ENCODE measurements at places on chromosomes 11 and 22.

- no peak for DNase-seq
Observed at GRCh38 chr11:111172321-111172862, 73.1 kb upstream of the POU2AF2 start.

DNA sequence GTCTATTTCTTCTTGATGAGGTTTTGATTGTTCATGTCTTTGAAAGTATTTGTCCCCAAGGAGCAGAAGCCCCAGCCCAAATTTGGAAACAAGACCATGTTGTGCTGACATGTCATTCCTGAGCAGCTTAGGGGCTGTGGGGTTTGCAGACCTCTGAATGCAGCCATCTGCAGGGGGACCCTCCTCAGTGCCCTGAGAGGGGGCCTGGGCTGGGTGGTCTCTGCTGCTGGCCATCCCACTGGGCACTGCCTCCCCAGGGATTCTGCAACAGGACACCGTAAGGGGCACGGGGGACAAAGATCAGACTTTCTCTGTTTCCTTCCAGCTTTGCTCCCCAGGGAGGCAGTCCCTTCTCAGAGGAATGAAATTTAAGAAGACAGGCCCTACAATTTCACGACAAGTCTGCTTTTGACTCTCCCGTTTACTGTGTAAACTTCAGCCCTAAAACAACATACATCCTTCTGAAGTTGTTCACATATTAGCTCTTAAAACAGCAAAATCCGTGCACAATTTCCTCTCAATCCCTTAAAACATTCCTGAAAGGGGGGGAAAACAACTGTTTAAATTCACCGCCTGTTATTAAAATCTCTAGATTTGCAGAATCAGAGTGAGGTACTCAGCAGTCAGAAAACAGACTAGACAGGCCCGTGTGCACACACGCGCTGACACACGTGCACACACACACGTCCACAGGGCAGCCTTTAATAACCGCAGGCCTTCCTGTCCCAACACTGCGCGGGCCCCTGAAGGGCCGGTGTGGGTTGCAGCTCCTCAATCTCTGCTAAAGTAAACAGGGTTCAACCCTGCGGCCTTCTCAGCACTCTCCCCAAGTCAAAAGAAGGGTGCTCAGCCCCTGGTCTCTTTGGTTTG lies 109.8 kb downstream of the KCNQ1 start:
- no peak for DNase-seq

- no peak for DNase-seq
Observed at GRCh38 chr11:37040921-37041320, 442.9 kb upstream of the RAG2 start.

DNA sequence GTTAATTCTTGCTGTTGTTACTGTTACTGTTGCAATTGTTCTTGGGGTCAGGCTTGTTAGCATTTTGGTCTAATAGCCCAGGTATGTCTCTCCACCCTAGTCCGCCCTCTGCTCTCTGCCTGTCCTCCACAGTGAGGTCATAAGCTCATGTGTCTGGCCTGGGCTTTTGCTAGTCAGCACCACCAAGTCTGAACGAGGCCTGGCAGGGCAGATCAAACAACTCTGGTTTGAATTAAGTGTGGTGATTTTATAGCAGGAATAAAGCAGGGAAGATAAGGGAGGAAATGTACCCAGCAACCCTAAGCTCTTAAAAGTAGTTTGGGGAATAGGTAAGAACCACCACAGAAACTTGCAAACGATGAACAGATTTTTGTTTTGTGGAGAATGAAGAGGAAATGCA lies 98.7 kb downstream of the ABTB2 start:
- DNase-seq = no peak

DNA sequence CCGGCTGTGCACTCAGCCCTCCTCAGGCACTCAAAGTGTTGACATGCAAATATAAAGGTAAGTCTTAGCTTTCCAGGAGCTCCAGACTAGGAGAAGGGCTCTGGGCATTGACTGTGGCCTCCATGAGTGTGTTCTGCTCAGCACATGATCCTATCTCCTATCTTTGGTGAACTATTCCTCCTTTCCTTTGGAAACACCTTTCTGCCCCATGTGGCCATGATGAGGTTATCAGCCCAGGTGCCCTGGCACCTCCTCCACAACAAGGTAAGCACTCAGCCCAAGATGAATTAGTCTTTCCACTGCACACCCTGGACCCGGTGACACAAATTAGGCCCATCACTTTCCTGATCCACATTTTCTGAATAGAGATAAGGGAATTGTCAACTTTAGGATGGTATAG lies 37.9 kb upstream of the LMO1 start:
- no peak for DNase-seq

- DNase-seq = peak; percentile 16
Observed at GRCh38 chr22:35430897-35431322, 31.0 kb downstream of the MCM5 start.

DNA sequence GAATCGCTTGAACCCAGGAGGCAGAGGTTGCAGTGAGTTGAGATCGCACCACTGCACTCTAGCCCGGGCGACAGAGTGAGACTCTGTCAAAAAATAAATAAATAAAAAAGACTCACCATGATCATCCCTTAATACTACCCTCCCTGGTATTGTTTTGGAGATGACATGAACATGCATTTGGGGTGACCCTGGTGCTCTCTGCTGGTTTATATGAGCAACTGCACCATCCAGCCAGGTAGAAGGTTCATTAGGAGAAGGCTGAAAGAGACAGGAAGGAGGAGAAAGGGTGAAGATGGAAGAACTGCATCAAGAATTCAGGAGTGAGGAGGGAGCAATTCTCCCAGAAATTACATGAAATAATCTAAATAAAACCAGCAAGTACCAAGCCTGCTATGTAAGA lies 37.8 kb downstream of the SLC5A1 start:
- no peak for DNase-seq

GRCh38 chr11:121696931-121697670 lies 244.3 kb upstream of the SORL1-AS1 start:
- no peak for DNase-seq

- DNase-seq = no peak
Observed at GRCh38 chr11:96187822-96188221, 155.2 kb downstream of the MAML2 start.

GRCh38 chr11:27864091-27864491 lies 163.8 kb upstream of the BDNF start:
- DNase-seq = no peak

DNA sequence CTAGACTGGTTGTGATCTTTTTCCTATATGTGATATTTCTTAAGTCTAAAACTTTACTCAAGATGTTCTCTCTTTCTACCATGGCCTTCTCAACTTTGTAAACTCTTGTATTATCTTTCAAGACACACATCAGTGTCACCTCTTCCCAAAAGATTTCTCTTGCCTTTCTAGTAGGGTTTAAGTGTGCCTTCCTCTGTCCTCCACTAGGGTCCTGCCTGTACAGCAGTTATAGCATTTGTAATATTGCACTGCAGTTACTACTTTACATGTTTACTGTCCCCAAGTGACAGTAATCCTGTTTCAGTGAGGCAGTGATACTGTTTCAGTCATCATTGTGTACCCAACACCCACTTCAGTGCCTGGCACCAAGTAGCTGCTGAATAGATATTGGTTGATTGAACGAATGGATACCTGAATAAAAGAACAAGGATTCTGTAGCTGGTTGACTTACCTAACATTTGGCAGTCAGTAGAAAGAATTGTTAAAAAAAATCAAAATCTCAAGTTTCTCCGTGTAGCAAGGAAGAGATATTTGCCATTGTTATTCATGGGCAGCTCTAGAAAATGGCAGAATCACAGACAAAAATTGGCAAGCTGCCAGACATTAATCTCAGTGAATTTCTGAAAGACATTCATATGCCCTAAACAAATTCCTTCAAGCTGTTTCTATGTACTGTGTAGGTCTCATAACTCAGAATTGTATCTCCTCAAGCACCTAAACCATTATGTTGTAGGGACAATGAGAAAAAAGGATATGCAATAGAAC lies 79.4 kb downstream of the RBMXL2 start:
- DNase-seq = no peak

GRCh38 chr11:64340671-64341335 lies 799 bp downstream of the CCDC88B start:
- no peak for DNase-seq

DNA sequence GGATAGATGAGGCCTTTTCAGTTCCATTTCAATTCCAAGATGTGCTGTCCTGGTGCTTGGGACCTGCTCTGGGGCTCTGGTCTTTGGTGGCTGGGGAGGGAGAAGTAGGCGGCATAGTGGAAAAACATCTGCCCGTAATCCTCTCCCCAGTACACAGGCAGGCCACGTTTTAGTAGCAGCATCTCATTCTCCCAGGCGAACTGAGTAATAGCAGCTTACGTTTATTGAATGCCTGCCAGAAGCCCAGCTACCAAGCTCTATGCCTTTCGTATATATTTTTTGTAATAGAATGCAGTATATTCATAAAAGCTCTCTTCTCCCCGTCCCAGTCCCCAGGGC lies 11.4 kb downstream of the ACO2 start:
- no peak for DNase-seq

DNA sequence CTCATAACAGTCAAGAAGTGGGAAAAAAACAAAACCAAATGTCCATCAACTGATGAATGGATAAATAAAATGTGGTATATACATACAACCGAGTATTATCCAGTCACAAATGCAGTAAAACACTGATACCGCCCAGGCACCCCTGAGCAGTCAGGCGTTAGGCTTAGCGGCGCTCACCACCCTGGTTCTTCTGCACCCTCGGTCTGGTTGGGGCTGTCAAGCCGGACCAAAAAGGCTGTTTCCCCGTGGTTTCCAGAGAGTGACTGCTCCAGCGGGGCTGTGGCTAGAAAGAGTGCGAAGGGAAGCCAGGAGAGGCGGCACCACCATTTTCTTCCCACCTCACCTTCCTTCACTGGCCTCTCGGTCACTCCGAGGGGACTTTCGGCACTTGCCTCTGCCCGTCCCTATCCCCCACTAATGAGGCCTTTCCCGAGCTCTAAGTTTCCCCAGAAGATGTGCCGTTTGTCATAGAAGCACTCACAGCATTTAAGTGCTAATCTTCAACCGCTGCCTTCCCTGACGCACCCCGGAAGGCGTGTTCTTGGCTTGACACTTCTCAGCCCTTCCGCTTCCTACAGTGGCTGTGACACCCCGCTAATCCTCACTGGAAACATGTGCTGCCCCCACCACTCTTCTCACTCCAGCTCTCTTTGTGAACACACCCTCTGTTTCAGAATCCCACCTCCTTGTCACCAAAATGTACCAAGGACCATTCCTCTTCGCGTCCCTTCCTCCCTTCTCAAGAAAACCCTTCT lies 42.4 kb downstream of the FCHSD2 start:
- DNase-seq = no peak

GRCh38 chr11:118366287-118366686 lies 6.9 kb downstream of the UBE4A start:
- no peak for DNase-seq

- no peak for DNase-seq
Observed at GRCh38 chr22:26722159-26722558, 64.8 kb downstream of the MIAT start.

- no peak for DNase-seq
Observed at GRCh38 chr11:86629045-86629706, 43.2 kb downstream of the ME3 start.

- no peak for DNase-seq
Observed at GRCh38 chr11:62493801-62494200, 52.8 kb downstream of the AHNAK start.

Data from hypothalamus (tissue), 51 donors.